ENCODE measurements at places on chromosomes 13 and 19. TPM values are rescaled to one million over a fixed set of nuclear protein-coding genes. Genes with fewer than 3 reads are reported as not detected.

The C3 gene
- 6.5 TPM for total RNA-seq

- DNase-seq = peak; percentile 93
Observed at GRCh38 chr19:43765109-43765876, 10.5 kb upstream of the SMG9 start.

- DNase-seq = no peak
Observed at GRCh38 chr19:6172074-6172863, 36.8 kb downstream of the ACSBG2 start.

DNA sequence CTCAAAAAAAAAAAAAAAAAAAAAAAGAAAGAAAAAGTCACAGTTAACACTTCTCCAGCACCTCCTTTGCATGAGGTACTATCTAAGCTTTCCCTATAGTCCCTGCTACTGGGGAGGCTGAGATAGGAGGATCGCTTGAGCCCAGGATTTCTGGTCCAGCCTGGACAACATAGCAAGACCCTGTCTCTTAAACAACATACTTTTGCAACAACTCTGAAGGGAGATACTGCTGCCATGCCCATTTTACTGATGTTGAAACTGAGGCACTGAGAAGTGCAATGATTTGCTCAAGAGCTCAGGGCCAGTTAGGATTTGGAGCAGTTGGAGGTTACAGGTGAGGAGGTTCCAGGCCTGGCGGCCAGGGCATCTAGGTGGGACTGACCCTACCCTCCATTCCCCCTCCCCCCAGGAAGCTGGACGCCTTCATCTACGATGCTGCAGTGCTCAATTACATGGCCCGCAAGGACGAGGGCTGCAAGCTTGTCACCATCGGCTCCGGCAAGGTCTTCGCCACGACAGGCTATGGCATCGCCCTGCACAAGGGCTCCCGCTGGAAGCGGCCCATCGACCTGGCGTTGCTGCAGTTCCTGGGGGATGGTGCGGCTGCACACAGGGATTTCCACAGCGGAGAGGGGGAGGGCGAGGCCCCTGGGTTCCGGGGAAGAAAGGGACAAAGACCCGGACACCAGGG lies 4.3 kb upstream of the GRWD1 start:
- DNase-seq = no peak

The SPACA6 gene
- 2.1 TPM for total RNA-seq

The SRRM5 gene
- total RNA-seq = not detected

GRCh38 chr19:11507370-11508078 lies 1.9 kb upstream of the ZNF653 start:
- DNase-seq = no peak

DNA sequence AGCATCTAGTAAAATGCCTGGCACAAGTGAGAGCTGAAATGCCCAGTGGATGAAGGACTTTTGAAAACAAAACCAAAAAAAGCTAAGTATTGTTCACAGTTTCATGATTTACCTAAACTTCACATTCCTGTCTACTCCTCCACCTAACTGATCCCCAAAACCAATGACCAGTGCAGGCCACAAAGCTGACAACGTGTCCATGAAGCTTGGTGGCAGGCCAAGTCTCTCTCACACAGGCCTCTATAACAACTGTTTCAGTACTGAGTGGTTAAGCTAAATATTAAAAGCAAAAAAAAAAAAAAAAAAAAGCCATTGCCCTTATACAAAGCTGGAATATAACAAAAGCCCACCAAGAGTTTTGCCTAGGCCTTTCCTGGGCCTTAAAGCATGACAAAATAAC lies 36.4 kb downstream of the STK24 start:
- DNase-seq = no peak

DNA sequence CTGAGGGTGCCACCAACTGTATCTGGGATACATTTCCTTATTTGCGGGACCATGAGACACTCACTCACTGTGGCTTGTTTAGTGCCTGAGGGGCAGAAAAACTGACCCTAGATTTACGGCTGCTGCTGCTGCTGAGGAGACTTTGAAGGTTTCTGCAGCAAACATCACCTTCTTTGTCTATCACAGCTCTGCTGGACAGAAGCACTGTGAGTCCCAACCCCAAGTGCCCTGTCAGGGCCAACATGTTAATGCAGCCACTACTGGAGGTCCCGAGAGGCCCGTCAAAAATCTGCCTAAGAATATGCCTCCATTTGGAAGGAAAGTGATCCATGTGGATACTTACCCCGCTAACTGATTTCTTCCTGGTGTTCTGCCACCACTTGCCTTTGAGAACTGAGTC lies 37.3 kb upstream of the UBL3 start:
- no peak for DNase-seq

The KCNRG gene
- total RNA-seq = not detected

GRCh38 chr13:102812611-102813287 lies 13.8 kb downstream of the BIVM start:
- DNase-seq = no peak

The WDR62 gene
- total RNA-seq = 8.5 TPM

- DNase-seq = no peak
Observed at GRCh38 chr13:79314652-79315051, 91.4 kb downstream of the RBM26 start.

The FUT1 gene
- total RNA-seq = 2.9 TPM

GRCh38 chr13:95503662-95504061 lies 48.9 kb upstream of the CLDN10 start:
- no peak for DNase-seq

The SLITRK6 gene
- not detected for total RNA-seq

The ZNF586 gene
- total RNA-seq = 18.7 TPM

GRCh38 chr13:32045982-32046785 lies 14.6 kb downstream of the FRY start:
- no peak for DNase-seq

DNA sequence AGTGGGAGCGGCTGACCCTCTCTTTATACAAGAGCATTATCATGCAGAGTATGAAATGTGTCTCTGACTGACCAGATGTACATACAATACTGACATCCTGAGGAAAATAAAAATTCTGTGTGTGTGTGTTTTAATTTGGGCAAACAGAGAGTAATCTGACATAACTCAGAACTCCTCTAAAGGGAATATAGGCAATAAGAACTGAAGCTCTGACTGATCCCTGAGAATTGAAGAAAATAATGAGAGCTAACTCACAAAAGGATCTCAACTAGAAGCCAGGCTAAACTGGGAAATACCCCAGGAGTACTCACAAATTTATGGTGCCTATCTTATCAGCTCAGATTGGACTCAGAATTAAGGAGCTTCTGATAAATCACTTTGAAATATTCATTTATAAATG lies 539.9 kb downstream of the OLFM4 start:
- no peak for DNase-seq

DNA sequence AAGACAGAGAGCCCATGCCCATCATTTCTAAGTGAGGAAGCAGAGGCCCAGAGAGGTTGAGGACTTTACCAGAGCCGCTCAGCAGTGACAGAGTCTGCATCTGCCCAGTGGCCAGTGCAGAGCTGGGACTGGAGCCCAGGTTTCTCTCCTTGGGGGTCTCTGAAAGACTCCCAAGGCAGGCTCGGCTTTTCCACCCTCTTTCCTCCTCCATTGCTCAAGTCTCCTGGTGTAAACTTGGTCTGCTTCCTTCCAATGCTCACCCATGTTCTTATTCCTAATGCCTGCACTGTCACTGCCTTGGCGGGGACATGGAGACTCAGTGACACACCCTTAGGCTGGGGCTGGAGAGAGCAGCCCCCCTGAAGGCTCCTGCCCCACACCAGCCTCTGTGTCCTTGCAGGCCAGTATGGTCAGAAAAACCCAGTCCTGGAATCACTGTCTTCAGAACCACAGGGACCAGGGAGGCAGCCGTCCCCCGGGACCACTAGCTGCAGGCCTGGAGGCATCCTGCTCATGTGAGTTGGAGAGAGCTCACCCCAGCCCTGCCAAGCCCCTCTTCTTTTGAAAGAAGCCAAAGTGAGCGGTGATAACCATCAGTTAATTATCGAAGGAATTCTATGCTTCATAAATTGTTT lies 211.0 kb upstream of the ZNF536 start:
- no peak for DNase-seq

The KLK5 gene
- not detected for total RNA-seq

- DNase-seq = no peak
Observed at GRCh38 chr19:57052081-57052480, 67.7 kb upstream of the USP29 start.

- DNase-seq = no peak
Observed at GRCh38 chr13:26996965-26997752, 174.5 kb downstream of the USP12 start.

- DNase-seq = no peak
Observed at GRCh38 chr13:36323408-36323807, 22.8 kb downstream of the SPART start.

The CACNG7 gene
- total RNA-seq = not detected

Data from Caki2 (cell line).